ENCODE measurements at places on chromosomes 16 and 17.

DNA sequence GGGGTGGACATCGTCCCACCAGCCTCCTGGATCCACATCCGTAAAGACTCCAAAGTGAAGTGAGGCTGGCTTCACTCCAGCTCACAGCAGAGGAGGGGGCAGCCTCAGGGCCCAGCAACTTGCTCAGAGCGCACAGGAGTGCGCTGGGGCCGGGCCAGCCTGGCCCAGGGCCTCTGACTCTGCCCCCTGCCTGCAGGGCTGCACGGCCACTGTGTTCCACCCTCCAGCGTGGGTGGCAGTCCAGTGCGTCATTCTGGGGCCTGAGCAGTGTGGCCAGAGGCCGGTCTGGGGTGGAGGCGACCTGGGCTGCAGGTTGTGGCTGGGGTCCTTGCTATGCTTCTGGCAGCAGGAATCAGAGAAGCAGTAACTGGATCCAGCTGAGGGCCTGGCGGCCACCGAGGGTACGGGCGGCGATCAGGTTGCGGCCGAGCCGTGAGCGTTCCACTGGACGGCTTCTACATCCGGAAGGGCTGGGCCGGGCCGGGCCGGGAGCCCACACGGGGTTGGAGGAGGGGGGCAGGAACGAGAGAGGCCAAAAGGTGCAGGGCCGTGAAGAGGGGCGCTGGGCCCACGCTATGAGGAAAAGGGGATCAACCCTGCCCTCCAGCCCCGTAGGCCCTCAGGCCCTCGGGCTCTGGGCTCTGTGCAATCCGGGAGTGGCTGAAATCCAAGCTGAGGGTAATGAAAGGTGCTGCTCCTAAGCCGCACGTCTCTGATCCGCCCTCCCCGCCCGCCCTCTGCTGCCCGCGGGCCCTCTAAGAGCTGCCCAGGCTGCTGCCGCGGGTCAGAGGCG is at the start of gene FSCN2:
TSS of gene FSCN2 (plus strand) at position 787 of the 793 bp plus-strand sequence. CDS start 155 bp downstream, outside the sequence.
- DNase-seq, result no peak

DNA sequence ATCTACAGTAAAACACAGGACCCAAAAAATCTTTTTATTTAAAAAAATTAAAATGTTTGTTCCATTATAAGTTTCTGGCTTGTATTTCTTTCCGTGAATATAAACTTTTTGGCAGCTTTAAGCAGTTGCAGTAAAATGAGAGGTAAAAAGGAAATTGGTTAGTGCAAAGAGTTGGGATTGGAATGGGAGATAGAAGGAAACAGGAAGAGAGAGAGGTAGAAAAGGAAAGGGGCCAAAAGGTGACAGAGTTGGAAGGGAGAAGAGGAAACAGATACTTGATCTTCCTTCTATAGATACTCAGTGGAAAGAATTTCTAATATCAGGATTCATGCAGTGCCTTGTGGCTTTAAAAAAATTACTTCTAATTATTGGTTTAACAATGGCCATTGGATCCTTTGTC is 63.5 kb downstream of the NQO1 start:
- DNase-seq, result no peak

DNA sequence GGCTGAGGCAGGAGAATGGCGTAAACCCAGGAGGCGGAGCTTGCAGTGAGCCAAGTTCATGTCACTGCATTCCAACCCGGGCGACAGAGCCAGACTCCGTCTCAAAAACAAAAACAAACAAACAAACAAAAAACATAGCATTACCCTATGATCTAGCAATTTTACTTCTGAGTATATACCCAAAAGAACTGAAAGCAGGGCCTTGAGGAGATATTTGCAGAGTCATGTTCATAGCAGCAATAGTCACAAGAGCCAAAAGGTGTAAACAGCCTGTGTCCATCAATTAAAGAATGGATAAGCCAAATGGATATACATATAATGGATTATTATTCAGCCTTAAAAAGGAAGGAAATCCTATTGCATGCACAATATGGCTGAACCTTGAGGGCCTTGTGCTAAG is 63.1 kb downstream of the TOM1L2 start:
- DNase-seq, result no peak

GRCh38 chr16:79640513-79641360 is 40.2 kb upstream of the MAF start:
- no peak for DNase-seq

Data from fibroblast of pulmonary artery (primary cell).